Left ventricle myocardium superior (tissue), 1 donor: ENCODE measurements at places on chromosomes 2 and 18.

DNA sequence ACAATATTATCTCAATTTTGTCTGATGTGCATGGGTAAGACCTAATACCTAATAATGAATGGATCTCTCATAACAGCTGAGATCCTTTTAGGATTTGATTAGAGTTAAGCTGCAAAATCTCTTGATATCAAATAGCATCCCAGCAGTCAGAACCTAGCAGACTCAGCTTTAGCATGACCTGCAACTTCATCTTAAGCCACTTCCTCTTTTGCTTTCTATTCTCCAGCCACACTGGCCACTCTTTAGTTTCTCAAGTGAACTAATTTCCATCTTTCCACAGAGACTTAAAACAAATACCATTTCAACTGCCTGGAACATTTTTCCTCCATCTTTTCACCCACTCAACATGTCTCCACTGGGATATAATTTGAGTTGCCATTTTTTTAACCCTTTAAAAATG is 1251.6 kb upstream of the ZEB2 start:
- DNase-seq = no peak

DNA sequence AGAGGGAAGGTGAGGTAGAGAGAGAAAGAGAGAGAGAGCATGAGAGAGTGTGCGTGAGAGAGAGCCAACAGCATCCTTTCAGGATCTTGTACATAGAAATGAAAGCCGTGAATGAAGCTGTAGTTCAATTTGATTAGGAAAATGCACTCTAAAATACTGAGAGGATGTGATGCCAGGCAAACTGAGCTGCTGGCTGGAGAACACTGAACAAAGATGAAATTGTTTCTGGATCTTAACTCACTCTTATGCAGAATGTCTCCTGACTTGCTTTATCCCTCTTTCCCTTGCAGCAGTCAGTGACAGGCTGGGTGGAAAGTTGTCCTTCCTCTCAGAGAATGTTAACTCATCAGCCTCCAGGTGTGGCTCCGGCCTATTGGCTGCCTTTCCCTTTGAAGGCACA is 10.7 kb downstream of the LYPD1 start:
- no peak for DNase-seq

DNA sequence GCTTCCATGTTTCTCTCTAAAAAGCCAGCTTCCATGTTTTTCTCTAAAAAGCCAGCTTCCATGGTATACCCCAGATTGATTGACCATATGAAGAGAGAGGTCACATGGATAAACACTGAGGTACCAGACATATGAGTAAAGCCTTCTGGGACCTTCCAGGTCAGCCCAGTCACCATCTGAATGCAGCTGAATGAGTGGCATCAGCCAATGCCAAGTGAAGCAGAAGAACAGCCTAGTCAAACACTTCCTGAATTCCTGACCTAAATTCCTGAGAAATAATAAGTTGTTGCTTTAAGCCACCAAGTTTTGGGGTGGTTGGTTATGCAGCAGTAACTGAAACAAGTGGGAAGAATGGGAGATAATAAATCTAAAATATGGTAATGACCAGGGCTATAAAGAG is 5.7 kb upstream of the ALS2 start:
- DNase-seq = no peak

DNA sequence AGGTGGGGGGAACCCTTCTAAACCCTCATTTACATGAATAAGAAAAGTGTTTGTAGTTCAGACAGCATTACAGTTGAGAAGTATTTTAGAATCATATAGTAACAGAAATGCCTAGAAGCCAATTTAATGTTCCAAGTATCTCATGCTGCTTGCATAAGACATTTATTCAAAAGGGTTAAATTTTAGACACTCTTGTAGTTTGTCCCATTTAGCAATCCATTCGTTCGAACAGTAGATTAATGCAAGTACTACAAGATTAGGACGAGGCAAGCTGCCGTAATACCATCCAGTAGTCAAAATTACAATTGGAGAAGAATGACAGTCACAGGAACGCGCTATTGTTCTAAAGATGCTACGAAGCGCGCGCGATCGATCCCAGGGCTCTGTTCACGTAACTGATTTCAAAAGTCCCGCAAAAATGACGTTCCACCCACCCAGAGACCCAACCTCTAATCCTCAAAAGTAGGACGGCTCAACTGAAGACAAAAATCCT is 1.2 kb downstream of the TMEM237 start:
- DNase-seq = no peak

DNA sequence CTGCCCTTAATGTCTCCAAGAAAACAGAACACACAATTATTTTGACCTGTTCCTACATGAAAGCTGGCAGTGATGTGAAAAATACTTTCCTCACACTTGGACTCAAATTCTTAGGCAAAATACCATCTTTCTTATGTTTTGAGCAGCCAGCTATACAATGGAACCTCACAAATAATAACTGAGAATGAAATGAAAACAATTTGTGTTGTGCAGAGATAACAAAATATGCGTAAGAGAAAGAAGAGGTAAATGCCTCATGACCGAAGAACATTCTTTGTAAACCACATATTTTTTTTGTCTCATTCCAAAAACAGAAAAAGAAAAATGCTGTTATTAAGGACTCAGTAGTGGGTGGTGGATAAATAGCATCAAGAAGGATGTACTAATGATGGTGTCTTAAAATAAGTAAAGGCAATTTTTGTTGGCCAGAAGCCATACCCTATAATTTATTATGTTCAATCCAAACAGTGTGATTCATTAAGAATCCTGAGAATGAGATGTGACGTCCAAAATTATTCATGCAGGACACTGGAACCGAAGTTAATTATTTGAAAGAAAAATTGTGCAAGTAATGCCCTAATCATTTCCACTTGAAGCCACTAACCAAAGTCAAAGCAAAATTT is 193.0 kb upstream of the NETO1 start:
- no peak for DNase-seq

GRCh38 chr18:79139206-79139605 is 70.0 kb downstream of the ATP9B start:
- DNase-seq = no peak

DNA sequence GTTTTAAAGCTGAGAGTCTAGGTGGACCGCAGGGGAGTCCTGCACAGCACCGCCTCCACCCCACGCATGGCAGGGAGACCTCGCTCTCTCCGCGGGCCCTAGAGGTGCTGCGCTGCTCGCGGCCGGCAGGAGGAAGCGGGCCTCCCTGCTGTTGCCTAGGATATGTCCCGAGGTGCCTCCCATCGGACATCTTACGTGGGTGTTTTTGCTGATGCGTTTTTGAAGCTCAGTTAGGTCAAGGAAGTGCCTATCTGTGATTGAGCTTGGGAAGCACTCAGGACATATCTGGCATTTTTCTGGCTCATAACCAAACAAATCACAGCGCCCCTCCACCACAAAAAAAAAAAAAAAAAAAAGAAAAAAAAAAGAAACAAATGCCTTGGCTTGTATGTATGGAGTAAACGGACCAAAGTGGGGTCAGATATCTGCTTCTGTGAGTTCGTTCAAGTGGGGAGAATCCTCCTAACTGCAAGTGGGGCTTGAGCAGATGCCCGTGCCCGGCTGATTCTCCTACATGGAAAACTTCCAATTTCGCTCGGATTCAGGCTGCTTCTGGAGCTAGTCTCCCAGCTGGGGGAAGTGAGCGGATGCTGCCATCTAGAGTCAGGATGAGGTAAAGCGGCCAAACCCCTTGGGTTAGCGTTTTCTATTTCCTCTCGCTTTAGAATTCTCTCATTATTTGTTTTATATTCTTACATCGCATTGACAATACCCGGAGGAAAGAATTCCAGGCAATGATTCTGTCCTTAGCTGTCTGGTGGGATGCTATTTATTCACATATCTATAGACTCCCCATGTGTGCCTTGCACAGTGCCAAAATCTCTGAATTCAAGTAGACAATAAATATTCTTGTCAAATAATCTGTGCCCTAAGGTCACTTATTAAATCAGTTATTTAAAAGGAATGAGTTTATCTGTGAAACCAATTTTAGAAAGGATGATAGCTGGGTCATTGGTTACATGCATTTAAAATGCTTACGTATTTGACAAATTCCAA is 95.3 kb downstream of the CD8B2 start:
- peak; percentile 71 for DNase-seq

DNA sequence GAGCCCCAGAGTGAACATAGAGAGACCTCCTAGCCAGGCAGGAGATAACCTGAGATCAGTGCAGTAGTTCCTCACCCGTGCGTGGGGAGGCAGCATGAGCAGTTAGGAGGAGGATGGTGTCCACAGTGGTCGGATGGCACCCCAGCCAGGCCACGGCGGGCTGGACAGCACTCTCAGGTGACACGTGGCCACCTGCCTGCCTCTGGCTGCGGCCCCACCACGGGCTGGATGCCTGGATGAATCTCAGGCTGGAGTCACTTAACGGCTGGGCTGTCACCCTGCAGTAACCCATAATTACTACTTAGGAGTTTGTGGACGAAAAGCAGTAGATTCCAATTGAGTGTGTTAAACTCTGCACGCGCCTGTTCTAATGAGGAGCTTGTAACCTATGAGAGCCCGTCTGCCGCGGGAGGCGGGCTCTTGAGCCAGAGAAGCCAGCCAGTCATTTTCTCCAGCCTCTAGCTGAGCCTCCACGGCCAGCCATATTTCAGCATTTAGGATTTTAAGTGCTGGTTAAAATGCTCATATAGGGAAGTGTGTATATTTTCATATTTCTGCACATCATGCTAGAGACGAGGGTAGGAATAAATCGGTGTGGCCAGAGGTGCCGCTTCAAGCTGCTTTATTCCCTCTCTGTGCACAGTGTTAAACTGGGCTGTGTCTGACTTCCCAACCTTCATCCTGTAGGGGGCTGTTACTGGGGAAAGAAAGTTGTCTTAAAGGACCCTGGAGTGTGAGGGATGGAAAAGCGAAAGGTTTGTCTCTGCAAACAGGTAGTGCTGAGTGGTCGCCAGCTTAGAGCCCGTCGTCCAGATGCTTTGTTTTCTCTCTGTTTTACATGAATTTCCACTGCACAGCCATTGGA is 144.0 kb downstream of the GLI2 start:
- DNase-seq = no peak

- DNase-seq = no peak
Observed at GRCh38 chr2:217609952-217610351, 392.8 kb downstream of the TNS1 start.

- DNase-seq = no peak
Observed at GRCh38 chr2:95306336-95306895, 9.3 kb downstream of the KCNIP3 start.

DNA sequence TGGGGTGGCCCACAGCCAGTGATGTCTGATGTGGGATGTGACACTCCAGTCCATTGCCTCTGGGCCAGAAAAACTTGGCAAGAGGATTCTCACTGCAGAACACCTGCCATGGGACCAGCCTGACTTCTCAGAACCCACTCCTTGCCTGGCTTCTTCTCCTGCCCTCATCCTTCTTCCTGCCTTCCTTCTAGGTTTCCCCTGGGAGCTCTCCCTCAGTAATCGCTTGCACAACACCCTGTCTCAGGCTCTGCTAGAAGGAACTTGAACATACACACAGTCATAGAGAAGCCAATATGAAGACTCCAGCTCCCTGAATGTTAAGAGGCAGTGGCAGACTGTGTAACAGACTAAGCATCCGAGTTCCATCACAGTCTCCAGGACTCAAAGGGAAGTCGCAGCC is 4.3 kb upstream of the COL6A3 start:
- no peak for DNase-seq

- DNase-seq = no peak
Observed at GRCh38 chr18:5380586-5380985, 85.1 kb upstream of the ZBTB14 start.

GRCh38 chr2:239054921-239055320 is 207.0 kb downstream of the TWIST2 start:
- no peak for DNase-seq

DNA sequence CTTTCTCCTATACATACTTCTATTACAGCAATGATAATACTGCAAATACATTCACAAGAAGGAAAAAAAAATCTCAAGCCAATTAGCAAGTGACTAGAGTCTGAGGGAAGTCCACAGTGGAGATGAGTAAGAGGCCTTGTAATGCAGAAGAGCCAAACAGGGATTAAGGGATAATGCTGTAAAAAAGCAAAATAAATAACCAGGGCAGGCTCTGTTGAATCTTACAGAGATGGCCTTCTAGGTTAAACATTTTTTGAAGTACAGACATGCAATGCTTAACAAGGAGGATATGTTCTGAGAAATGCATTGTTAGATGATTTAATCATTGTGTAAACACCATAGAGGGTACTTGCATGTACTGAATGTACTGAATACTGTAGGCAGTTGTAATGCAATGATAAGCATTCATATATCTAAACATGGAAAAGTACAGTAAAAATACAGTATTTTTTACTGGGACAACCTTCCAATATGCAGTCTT is 122.1 kb upstream of the RMDN2 start:
- no peak for DNase-seq

- DNase-seq = no peak
Observed at GRCh38 chr2:164562666-164563065, 58.6 kb downstream of the GRB14 start.

GRCh38 chr2:239589270-239589825 is 188.5 kb upstream of the HDAC4 start:
- no peak for DNase-seq

GRCh38 chr2:137797641-137798040 is 166.6 kb upstream of the HNMT start:
- no peak for DNase-seq

DNA sequence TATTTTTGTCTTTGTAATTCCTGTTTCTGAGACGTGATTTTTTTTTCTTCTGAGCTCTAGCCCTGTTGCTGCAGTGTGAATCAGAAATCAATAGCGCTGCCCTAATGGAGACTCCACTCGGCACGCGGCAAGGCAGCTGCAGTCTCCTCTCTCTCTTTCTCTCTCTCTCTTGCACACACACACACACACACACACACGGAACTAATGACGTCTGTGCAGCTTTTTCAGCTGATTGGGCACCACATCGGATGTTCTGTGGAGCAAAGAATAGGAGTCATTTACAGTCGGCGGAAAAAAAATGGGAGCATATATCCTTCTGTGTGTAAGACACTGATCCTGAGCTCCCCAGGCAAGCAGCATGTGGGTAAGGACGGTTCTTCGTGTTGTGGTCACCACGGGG is 2.0 kb upstream of the MYT1L start:
- DNase-seq = no peak

DNA sequence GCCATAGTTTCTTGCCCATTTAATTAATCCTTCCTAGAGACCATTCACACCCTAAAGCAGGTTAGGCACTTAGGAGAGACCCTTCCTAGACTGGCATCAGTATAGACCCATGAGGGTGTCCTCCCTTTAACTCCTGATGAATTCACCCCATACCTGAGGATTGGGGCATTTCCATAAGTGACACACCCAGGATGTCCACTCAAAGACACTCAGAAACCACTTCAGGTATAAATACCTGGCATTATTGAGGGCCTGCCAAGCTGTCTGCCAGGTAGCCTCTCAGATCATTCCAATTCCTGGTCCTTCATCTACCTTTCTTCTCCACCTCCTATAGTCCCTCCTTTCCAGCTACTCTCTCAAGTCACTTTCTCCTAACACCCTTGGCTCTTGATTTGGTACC is 57.5 kb upstream of the SLC14A2 start:
- no peak for DNase-seq

DNA sequence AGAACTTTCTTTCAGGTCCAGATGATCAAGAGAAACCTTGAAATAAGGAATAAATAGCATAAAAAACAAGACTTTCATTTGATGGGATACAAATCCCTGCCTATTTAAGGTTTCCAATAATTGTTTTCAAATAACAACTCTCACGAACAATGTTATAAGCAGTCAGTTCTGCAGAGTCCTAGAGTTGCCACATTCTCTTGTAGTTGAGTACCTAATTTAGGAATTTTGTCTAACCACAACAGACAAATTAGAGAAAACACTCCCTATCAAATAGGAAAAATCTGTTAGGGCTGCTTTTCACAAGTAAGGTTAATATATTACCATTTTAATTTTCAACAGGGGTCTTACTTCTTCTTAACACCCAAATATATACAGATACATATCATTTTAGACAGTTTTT is 130.1 kb upstream of the CDH20 start:
- DNase-seq = no peak

- no peak for DNase-seq
Observed at GRCh38 chr18:11251229-11251890, 102.0 kb upstream of the PIEZO2 start.
